ENCODE measurements at places on chromosomes 4 and X. TPM values are rescaled to one million over a fixed set of nuclear protein-coding genes. Genes with fewer than 3 reads are reported as not detected.

DNA sequence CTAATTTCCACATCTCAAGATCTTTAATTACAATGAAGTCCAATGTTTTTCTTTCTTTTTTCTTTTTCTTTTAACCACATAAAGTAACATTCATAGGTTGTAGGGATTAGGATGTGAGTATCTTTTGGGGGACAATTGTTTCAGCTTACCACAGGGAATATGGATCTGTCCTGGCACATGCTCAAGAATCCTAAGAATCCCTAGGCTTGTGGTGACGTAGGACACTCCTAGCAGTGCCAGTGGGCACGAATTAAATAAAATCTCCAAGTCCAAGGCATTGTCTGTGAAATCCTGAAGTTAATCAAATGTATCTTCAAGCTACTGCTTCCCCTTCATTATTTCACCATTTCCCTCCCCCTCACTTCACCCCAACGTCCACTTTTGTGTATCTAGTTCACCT is 2.6 kb upstream of the LAS1L start:
- H3K4me3 ChIP-seq = no peak overlapping the region
- H3K36me3 ChIP-seq = no peaks in the 10 kb centered on the region
- peaks cover 12% of the 10 kb centered on the region for H3K4me1 ChIP-seq
- DNase-seq = no peak

- no peaks in the 10 kb centered on the region for H3K36me3 ChIP-seq
- H3K4me1 ChIP-seq = no peaks in the 10 kb centered on the region
- no peak overlapping the region for H3K4me3 ChIP-seq
- no peak overlapping the region for H3K27ac ChIP-seq
- H3K27me3 ChIP-seq = no peaks in the 10 kb centered on the region
- no peak for DNase-seq
These were observed 813.7 kb downstream of the DMD start for GRCh38 chrX:32397562-32398216.

- peaks cover 8% of the 10 kb centered on the region for H3K4me1 ChIP-seq
- H3K36me3 ChIP-seq = no peaks in the 10 kb centered on the region
- no peak for DNase-seq
- H3K27ac ChIP-seq = no peak overlapping the region
- no peaks in the 10 kb centered on the region for H3K27me3 ChIP-seq
These were observed 160.0 kb upstream of the NAP1L5 start for GRCh38 chr4:88857588-88857987.

DNA sequence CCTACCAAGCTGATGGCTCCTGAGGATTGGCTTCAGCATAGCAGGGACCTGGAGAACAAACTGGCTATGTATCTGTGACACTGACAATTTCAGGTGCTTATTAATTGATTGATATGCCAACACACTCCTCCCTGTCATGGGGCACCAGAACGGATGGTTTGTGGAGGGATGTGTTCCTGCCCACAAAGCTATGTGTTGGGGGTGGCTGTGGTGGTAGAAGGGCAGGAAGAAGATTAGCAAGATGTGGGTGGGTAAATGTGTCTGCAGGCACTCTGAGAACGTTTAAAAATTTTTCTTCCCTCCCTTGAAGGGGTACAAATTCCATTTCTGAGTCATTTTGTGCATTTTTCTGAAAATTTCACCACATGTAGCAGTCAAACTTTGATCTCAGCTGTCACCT is 55.0 kb upstream of the SCML1 start:
- no peak overlapping the region for H3K4me3 ChIP-seq
- H3K27ac ChIP-seq = no peak overlapping the region
- no peak for DNase-seq
- H3K36me3 ChIP-seq = no peaks in the 10 kb centered on the region
- H3K4me1 ChIP-seq = no peaks in the 10 kb centered on the region

- no peak overlapping the region for H3K4me3 ChIP-seq
- H3K27ac ChIP-seq = no peak overlapping the region
- no peaks in the 10 kb centered on the region for H3K36me3 ChIP-seq
- no peak for DNase-seq
These were observed 83.0 kb downstream of the EIF4E start for GRCh38 chr4:98845960-98846359.

- no peaks in the 10 kb centered on the region for H3K27me3 ChIP-seq
- no peak for DNase-seq
- H3K36me3 ChIP-seq = no peaks in the 10 kb centered on the region
- H3K27ac ChIP-seq = no peak overlapping the region
- no peak overlapping the region for H3K4me3 ChIP-seq
These were observed 5.0 kb upstream of the SHROOM4 start for GRCh38 chrX:50818986-50819385.

DNA sequence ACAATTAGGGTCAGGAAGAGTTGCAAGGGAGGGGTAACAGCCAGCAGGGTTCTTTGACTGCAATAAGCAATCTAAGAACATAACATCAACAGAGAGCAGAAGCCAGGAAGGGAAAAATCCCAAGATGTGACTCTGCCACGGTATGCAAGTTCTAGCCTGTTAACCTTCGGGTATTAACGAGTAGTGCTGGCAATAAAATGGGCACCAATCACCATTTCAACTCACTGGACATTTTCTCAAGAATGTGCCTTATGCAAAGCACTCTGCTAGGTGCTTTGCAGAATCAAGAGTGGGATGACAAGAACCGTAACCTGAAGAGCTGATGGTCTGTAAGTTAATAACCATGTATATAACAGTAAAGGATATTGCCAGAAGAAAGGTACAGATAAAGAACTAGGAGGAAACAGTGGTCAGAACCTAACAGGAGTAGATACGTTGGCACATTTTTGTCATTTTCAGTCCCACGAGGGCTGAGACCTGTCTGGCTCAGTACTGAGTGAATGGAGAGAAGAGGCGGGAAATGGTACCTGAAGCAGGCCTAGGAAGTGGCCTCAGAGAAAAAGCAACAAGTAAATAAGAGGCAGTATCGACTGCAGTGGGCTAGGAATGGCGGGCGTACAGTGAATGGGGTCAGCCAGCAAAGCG is 2.7 kb downstream of the ELOVL6 start:
- H3K27ac ChIP-seq = peak overlapping the region; percentile 89
- DNase-seq = no peak
- H3K4me3 ChIP-seq = peak overlapping the region; percentile 84
- no peaks in the 10 kb centered on the region for H3K27me3 ChIP-seq
- peaks cover 5% of the 10 kb centered on the region for H3K4me1 ChIP-seq

DNA sequence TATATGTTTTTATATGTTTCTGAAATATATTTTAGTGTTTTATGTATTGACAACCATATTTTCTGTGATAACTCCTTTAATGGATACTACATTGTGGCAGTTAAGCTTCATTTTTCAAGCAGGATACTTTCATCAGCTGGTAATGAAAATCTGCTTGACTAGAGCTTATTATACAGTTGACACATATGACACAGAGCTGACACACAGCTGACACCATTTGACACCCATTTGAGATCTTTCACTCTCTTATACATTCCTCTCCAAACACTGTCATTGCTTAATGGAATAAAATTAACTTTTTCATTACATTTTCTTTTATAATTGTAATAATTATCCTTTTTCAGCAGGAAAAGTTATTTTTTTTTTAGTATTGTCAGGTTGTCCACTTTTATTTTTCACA is 561.1 kb upstream of the NDST4 start:
- no peaks in the 10 kb centered on the region for H3K27me3 ChIP-seq
- no peaks in the 10 kb centered on the region for H3K36me3 ChIP-seq
- H3K4me1 ChIP-seq = no peaks in the 10 kb centered on the region
- H3K4me3 ChIP-seq = no peak overlapping the region
- DNase-seq = no peak

GRCh38 chrX:68072041-68072440 is 361.3 kb downstream of the OPHN1 start:
- H3K36me3 ChIP-seq = peaks cover 2% of the 10 kb centered on the region
- no peak for DNase-seq
- no peak overlapping the region for H3K4me3 ChIP-seq
- H3K27ac ChIP-seq = no peak overlapping the region
- no peaks in the 10 kb centered on the region for H3K27me3 ChIP-seq
- no peaks in the 10 kb centered on the region for H3K4me1 ChIP-seq

- no peaks in the 10 kb centered on the region for H3K4me1 ChIP-seq
- DNase-seq = no peak
- no peak overlapping the region for H3K27ac ChIP-seq
These were observed 460.1 kb upstream of the SLIT2 start for GRCh38 chr4:19791422-19792123.

DNA sequence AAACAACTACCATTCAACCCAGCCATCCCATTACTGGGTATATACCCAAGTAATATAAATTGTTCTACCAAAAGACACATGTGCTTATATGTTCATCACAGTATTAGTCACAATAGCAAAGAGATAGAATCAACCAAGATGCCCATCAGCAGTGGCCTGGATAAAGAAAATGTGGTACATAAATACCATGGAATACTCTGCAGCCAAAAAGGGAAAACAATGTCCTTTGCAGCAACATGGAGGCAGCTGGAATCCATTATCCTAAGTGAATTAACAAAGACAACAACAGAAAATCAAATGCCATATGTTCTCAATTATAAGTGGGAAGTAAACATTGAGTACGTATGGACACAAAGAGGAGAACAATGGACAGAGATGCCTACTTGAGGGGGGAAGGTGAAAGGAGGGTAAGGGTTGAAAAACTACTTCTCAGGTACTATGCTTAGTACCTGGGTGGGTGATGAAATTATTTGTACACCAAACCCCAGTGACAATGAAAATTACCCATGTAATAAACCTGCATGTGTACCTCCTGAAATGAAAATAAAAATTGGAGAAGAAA is 632.1 kb upstream of the AADAT start:
- H3K36me3 ChIP-seq = no peaks in the 10 kb centered on the region
- H3K27ac ChIP-seq = no peak overlapping the region
- H3K27me3 ChIP-seq = no peaks in the 10 kb centered on the region

DNA sequence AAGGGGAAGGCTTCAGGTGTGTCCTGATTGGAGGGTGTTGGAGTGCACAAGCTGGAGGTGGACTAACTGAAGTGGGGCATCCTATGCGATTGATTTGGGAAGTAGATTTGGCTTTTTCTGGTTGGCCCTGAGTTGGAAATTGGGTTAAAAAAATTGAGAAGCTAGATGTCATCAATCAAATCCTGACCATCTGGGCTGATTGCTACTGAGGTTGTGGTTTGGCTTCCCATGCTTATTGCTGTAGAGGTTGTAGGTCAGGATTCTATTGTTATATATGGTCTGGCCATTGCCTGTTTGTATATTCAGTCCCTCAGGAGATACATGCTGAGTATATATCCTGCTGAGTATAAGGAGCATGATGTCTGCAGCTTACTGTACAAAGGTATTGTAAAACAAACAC is 7.7 kb upstream of the ZNF81 start:
- no peak for DNase-seq
- no peaks in the 10 kb centered on the region for H3K27me3 ChIP-seq
- H3K4me3 ChIP-seq = no peak overlapping the region
- H3K27ac ChIP-seq = no peak overlapping the region
- H3K4me1 ChIP-seq = no peaks in the 10 kb centered on the region

DNA sequence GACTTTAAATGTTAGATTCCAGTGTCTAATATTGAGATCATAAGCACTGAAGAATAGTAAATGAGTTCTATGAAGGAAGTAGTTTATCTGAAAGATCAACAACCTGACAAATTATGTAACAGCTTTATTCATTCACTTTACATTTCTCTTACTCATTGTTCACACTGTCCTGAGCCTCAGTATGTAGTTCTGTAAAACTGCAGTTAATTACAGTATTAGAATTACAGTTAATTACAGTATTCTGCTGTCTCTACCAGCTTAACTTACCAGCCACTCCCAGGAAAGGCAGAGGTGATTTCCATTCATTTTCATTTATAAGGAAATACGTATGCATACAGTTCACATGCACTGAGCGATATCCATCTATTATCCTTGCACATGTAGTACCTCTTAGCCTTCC is 32.7 kb downstream of the NFKB1 start:
- H3K4me1 ChIP-seq = no peaks in the 10 kb centered on the region
- H3K36me3 ChIP-seq = no peaks in the 10 kb centered on the region
- no peak for DNase-seq
- H3K27ac ChIP-seq = no peak overlapping the region

DNA sequence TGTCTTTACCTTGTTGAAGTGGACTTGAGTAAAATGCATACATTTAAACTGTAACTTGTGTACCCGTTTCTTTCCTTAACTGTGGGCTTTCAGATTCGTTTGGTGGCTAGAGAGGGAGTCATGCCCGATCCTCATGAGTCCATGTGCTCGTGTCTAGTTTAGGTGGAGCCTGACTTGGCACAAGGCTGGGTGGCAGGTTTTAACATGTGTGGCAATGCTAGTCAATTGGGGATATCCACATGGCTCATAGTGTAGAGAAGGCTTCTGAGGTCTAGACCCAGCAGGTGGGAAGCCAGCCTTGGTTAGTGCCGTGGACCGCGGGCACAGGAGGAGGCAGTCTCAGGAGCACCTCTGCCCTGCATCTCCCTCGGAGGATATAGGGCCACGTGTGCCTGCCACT is 48.5 kb upstream of the CLCN4 start:
- peaks cover 16% of the 10 kb centered on the region for H3K36me3 ChIP-seq
- H3K4me1 ChIP-seq = peaks cover 8% of the 10 kb centered on the region
- DNase-seq = no peak

DNA sequence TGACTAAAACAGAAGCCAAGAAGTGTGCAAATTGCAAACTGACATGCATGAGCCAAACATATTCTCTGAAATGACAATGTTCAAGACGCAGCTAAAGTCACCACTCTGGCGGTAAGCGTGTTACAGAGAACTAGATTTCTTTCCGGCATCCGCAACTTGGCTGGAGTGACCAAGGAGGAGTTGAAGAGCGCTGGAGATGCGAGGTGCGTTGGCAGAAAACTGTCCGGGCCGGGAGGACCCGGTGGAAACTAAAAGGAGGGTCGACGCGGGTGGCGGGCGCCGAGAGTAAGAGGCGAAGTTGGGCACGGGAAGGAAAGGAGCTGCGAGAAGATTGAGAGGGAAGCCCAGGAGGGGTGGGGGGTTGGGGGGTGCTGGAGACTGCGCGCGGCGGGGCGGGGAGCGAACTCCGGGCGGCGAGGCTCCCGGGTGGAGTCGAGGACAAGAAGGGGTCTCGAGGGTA is 807 bp downstream of the SEL1L3 start:
- DNase-seq = peak; percentile 68
- peaks cover 4% of the 10 kb centered on the region for H3K27me3 ChIP-seq
- H3K36me3 ChIP-seq = no peaks in the 10 kb centered on the region
- H3K4me1 ChIP-seq = peaks cover 14% of the 10 kb centered on the region
- H3K27ac ChIP-seq = no peak overlapping the region

DNA sequence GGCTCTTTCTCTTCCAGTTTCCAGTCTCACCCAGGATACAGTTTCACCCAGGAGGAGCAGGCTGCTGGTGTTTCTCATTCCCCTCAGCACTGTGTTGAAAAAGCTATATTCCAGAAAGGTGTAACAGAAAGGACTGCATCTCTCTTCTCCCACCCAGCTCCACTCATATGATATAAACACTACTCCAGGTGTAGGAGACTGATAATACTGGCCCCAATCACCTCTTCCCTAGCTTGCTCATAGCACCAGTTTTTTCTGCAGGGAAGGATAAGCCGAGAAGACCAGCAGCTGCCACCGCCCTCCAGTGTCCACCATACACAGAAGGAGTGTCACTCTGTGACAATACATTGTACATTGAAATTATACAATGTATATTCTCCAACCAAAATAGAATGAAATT is 105.5 kb upstream of the STK26 start:
- no peak for DNase-seq
- no peaks in the 10 kb centered on the region for H3K36me3 ChIP-seq

Gene RHOXF2B
- not detected for total RNA-seq

Gene GBA3
- total RNA-seq = 0.40 TPM

Gene ARMCX4
- total RNA-seq = 16.6 TPM

Gene RS1
- 0.06 TPM for total RNA-seq

Gene DGKK
- 3.2 TPM for total RNA-seq

Gene MGARP
- 1.8 TPM for total RNA-seq

Gene ADGRG4
- under 0.01 TPM for total RNA-seq

All from spinal cord (tissue), 10 donors.